ENCODE measurements at places on chromosomes 12 and 14.

DNA sequence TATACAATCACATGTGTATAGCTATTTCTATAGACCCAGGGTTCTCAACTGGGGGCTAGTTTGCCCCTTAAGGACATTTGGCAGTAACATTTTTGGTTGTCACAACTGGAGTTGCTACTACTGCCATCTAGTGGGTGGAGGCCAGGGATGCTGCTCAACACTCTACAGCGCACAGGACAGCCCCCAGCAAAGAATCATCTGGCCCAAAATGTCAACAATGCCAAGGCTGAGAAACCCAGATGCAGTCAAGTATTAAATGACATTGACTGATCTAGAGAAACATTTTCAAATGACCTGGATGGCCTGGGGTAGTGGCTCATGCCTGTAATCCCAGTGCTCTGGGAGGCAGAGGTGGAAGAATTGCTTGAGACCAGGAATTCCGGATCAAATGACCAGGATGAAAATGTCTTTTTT lies 5.8 kb downstream of the WSB2 start:
- DNase-seq, result peak; percentile 92

- DNase-seq, result no peak
Measured at GRCh38 chr12:77213319-77213718, 147.9 kb upstream of the E2F7 start.

- DNase-seq, result peak; percentile 45
Measured at GRCh38 chr14:103546652-103547454, 15.6 kb downstream of the BAG5 start.

DNA sequence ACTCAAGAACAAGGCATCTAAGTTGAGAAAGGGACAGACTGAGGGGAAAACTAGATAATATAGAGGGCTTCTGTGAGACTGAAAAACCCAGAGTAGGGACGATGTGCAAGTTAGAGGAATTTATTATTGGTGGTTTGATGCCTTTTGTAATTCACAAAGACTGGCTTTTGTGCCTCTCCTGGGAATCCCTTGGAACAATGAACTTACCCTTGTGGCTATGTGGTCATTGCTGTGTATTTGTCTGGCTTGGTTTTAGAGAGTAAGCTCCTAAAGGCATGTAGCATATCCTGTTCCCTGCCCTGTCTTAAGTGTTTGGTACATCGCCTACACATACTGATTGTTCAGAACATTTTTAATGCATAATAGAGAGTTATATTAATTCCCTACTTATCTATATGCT lies 26.6 kb downstream of the DCN start:
- DNase-seq, result no peak

All from ACHN (cell line).